ENCODE measurements at places on chromosomes 7 and 10.

DNA sequence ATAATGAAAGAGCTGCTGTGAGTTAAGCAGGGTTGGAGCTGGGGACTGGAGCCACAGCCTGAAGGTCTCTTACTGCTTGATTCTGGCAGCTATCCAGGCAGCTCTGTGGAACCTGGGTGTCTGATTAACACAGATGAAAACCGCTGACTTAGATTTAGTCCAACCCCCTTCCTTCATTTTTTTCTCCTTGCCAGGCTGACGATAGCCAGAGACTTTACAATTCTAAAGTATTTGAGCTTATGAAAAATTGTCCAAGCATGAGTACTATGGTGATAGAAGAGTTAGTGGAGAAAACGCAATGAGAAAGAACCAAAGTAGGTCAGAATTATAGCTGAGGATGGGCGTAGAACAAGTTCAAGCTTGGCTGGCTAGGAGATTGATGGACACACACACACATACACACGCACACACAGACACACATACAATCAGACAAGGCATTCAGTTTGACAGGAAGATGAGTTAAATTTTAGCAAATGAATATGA, 13.5 kb upstream of the GPR85 start:
- no peak for DNase-seq

- no peak for DNase-seq
These were observed 30.7 kb downstream of the FGFR2 start for GRCh38 chr10:121567569-121567968.

GRCh38 chr7:111393011-111393754, 169.1 kb downstream of the IMMP2L start:
- DNase-seq = no peak

DNA sequence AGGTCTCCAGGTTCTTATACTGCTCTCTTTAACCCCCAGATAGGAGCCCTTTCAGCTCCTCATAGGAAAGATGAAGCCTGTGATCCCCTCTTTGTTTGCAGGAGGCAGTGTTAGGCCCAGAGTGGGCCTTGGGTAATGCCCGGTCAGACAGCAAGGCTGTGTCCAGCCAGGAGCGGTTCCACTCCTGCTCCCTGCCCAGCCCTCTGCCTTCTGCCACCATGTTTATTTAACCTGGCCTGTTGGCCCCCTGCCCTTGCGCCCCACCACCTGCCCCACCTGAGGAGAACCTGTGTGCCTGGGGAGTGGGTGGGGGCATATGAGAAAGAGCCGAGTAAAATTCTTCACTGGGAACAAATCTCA, 24.3 kb downstream of the CDH23 start:
- DNase-seq = no peak

GRCh38 chr10:60536529-60537114, 146.9 kb upstream of the ANK3 start:
- DNase-seq = no peak

DNA sequence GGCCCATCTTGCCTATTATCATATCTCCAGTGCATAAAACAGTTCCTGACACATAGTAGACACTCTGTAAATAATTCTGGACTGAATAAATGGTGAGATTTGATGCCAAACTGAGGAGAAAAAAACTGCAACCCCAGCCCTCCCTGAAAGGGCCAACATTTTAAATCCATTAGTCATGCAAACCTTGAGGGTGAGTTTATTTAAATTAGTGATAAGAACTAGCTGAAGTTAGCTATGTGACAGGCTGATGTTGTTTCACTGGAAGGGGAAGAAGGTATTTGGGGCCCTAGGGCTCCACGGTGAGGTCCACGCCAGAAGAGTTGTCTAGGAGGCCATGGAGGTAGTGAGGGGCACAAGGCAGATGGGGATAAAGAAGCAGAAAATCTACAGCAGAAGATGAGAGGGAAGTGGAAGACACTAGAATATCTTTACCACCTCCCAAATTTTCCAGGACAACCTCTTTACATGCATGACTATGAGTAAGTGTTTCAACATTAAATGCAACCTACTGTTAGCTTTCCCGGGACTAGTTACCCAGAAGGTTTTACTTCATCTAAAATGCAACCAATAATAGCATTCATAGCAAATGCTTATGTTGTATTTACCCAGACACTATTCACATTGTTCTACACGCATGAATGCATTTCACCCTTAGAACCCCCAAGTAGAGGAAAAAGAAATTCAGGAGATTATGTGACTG, 183.2 kb upstream of the LYZL1 start:
- DNase-seq = no peak

DNA sequence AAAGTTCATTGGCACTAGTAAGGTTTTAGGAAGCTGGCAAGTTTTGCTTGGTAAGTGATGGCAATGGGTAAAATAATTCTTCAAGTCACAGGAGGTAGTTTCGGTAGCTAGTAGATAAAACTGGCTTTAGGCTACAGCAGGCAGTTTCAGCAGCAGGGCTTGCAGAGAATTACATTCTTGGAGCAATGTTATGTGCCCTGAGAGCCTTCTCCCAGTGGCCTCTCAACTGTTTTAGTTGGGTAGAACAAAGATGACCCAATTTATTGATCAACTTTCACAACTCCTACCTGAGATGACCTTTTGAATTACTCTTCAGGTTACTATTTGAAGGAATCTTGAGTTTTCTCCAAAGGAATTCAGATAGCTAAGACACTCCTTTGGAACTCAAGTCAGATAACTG, 16.4 kb upstream of the NFE2L3 start:
- no peak for DNase-seq

DNA sequence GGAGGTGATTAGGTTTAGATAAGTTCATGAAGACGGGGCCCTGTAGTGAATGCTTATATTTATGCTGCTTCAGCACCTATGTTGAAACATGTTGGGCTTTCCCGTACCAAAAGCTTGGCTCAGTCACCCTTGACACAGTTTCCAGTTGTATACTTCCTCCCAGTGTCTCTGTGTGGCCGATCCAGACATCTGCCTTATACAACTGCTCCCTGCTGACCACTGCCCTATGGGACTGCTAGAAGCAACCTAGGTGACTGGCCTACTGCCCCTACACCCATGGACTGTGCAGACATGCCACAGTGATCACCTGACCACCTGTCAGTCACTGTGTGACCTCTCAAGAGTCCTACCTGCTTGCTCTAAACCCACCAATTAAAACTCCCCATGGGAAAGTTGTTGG, 22.6 kb upstream of the TSPAN13 start:
- DNase-seq = no peak

Measured in activated CD8-positive, alpha-beta memory T cell treated with anti-CD3 and anti-CD28 coated beads for 24 hours (primary cell).